ENCODE measurements at places on chromosomes 2 and 18.

GRCh38 chr2:241133436-241133820, 15.8 kb downstream of the PASK start:
- DNase-seq = no peak

- DNase-seq = no peak
Observed at GRCh38 chr2:38106405-38107094, 30.6 kb upstream of the CYP1B1 start.

DNA sequence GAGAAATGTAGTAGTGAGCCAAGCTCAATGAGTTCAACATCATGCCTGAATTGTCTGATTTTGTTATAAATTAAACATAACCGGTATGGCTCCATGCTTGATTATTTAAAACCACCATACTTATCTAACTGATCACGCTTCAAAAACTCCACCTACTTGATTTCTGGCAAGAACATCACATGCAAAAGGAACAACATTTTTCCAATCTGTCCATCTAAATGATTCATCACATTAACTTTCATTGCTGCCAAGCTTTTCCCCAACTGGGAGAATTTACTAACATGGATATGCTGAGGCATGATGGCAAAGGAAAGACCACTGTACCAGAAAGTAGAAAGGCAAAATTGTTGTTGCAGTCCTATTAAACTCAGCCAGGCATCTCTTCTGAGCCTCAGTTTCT, 286.8 kb downstream of the TRIB2 start:
- DNase-seq = no peak

DNA sequence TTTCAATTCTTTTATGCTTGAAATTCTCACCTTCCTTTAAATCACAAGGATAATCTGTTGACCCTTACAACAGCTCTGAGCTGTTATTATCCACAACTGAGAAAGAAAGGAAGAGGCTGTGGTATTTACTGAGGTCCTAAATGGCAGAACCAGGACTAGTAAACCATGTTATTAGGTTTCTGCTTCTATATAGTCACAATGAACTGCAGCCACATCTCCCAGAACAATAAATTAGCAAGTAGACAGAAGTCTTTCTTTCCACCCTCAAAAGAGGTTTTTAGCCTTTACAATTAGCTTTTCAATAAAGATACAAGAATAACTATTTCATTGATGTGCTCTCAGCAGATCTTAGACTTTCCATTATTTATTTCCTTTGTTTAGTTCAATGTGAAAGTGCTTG, 374.2 kb downstream of the NRXN1 start:
- no peak for DNase-seq

- no peak for DNase-seq
Observed at GRCh38 chr2:24496959-24497358, 5.9 kb downstream of the NCOA1 start.

DNA sequence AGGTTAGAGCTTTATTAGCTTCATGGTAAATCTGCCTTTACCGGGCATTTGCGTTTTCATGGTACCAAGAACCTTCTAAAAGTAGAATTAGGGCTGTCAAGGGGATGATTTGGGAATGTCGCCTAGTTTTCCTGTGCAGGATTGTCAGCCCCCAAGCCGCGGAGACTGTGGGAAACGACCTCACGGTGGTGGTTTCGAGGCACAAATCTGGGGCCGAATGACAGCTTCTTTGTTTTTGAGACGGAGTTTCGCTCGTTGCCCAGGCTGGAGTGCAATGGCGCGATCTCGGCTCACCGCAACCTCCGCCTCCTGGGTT, 615 bp upstream of the USP39 start:
- DNase-seq = no peak

- DNase-seq = no peak
Observed at GRCh38 chr2:127034051-127034450, 72.9 kb downstream of the BIN1 start.

GRCh38 chr2:37897511-37897910, 27.6 kb upstream of the RMDN2 start:
- DNase-seq = no peak

GRCh38 chr2:1455466-1455865, 42.2 kb downstream of the TPO start:
- DNase-seq = no peak

- DNase-seq = no peak
Observed at GRCh38 chr2:42569116-42569711, 782 bp downstream of the MTA3 start.

DNA sequence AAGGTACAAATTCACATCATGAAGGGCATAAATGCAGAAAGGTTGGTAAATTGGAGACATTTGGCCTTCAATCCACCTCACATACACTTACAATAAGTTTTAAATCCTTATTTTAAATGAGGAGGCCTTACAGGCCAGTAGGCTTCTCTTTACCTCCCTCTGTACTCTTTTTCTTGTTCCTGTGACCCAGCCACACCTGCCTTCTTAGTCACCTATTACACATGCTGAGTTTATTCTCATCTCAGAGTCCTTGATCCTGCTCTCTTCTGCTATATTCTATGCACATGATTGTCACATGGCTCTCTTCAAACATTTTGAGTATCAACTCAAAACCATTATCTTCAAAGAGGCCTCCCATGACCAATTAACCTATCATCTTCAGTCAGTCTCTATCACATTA, 491.5 kb downstream of the SATB2 start:
- no peak for DNase-seq

GRCh38 chr2:107132746-107133145, 246.8 kb upstream of the ST6GAL2 start:
- DNase-seq = no peak

DNA sequence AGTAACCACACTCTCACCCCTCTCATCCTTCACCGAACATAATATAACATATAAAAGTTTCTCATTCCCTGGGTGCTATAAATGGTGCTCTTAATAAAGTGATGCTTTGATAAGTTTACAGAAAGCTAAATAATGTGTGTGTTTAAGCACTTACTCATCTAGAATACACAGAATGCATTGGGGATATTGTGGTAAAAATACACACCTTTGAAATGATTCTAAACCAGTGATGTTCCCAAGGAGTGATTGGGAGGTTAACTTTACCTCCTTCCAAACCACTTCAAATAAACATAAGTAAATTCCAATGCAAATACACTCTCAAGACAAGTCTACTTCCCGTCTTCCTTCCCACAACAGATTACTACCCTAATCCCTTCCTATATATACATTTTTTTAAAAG, 85.3 kb upstream of the TWSG1 start:
- no peak for DNase-seq

GRCh38 chr2:151260573-151261230, 961 bp downstream of the RBM43 start:
- DNase-seq = peak; percentile 14

DNA sequence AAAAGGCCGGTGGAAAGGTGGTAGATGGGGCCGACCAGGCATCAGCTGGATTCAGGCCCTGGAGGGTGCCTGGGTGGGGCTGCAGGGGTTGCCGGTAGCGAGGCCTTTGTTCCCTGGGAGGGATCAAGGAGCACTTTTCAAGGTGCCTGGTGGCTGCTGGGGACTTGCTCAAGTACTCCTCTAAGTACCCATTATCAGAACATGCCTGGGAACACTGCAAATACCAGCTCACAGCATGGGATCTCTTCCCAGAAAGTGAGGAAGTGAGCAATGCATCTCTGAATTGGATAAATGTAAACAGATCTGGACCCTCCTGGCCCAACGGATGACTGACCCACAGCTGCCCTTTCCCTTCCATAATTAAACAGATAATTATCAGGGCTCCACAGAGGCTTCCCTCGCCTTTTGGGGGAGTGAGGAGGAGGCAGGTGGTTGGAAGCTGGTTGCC, 210.5 kb downstream of the SH3RF3 start:
- DNase-seq = no peak

GRCh38 chr18:23548275-23548674, 38.0 kb downstream of the NPC1 start:
- no peak for DNase-seq

GRCh38 chr2:29816651-29817050, 104.7 kb downstream of the ALK start:
- DNase-seq = no peak

- DNase-seq = no peak
Observed at GRCh38 chr2:232501331-232501771, 13.7 kb upstream of the ECEL1 start.

- DNase-seq = no peak
Observed at GRCh38 chr2:205633994-205634393, 48.3 kb upstream of the NRP2 start.

GRCh38 chr2:70087702-70088597, 673 bp downstream of the PCBP1 start:
- DNase-seq = peak; percentile 29

DNA sequence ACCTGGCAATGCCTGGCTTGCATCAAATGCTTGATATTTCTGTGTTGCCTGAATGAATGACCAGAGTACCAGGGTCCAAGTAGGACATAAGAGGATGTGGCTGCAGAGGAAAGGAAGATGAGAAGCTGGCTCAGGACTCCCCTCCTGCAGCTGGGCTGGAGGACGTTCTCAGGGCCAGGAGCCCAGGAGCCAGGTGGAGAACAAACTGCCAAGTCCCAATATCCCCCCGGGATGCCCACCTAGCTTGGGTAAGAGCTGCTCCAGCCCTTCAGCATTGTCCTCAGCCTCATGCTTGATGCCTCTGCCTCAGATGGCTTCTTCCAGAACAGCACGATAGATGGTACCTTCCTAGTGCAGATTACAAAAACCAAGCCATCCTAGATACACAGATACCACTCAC, 8.6 kb upstream of the ATP6V1B1 start:
- no peak for DNase-seq

GRCh38 chr18:26697186-26697884, 149.0 kb upstream of the KCTD1 start:
- no peak for DNase-seq

DNA sequence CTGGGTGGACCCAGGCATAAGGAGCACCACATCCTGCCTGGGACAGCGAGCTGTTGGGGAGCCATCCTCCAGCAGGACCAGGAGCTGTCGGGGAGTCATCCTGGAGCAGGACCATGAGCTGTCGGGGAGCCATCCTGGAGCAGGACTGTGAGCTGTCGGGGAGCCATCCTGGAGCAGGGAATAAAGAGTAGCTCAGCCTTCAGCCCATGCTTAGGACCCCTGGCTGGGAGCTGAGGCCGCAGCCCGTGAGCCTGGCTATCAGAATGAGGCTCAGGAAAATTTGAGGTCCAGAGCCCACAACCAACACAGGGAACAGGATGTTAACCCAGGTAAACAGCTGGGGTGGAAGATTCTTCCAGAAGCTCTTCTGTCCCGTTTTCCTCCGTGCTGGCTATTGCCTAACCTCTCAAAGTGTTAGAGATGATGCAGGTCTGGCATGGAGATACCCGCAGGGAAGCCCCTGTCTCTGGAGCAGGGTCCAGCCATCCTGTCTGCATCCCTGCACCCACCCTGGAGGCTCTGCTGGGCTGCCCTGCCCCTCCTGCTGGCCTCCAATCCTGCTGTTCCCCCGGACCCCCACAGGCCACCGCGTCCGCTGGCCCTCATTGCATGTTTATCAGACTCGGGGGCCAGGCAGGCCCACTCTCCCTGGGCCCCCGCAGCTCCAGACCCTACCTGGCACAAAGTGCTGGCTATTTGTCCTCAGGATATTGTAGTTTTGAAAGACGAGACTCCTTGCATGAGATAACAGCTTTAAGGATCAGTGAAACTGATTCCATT, 243.5 kb upstream of the MYT1L start:
- no peak for DNase-seq

GRCh38 chr2:16948053-16948452, 282.4 kb upstream of the CYRIA start:
- no peak for DNase-seq

GRCh38 chr2:207683879-207684627, 27.4 kb upstream of the CCNYL1 start:
- no peak for DNase-seq

- DNase-seq = no peak
Observed at GRCh38 chr2:224937887-224938286, 104.4 kb downstream of the DOCK10 start.

GRCh38 chr18:1954583-1955312, 616.6 kb downstream of the METTL4 start:
- no peak for DNase-seq

GRCh38 chr18:69980982-69981804, 33.5 kb upstream of the CD226 start:
- DNase-seq = no peak

DNA sequence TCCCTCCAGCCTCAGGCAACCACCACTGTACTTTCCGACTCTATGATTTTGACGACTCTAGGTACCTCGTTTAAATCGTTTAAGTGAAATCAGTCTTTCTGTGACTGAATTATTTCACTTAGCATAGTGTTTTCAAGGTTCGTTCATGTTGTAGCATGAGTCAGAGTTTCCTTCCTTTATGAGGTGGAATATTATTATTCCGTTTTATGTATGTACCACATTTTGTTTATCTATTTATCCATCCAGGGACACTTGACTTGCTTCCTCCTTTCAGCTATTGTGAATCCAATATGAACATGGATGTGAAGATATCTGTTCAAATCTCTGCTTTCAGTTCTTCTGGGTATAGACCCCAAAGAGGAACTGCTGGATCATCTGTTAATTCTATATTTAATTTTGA, 19.1 kb downstream of the IL1R2 start:
- no peak for DNase-seq

- no peak for DNase-seq
Observed at GRCh38 chr2:18630941-18631340, 41.6 kb upstream of the NT5C1B start.

- DNase-seq = no peak
Observed at GRCh38 chr18:31680831-31681568, 3.4 kb downstream of the B4GALT6 start.

DNA sequence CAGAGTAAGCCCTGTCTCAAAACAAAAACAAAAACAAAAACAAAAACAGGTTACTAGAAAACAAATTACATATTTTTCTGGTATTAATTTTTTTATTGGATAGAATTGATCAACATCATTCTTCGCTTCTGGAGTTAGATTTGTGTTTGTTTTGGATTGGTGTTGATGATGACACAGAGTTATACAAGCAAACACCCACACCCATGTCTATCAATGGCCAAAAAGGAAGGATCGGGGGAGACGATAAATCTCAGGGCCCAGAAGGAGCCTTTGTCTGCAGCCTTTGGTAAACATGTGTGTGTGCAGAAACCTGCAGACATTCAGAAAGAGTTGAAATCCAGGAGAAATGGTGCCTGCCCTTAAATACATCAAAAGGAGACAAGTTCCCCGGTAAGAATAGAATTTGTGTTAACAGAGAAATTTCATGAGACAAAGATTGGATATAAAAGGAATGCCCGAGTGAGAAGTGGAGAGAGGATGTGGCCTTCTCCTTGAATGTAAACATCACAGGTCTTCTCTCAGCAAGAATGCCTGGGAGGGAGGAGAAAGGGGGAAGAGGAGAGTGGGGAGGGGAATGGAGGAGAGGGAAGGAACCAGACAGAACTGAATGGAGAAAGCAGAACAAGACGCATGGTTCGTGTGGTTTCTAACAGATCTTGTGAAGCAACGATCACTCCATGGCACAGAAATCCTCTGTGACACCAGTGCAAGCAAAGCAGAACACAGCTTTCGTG, 40.4 kb upstream of the TMEM178A start:
- DNase-seq = no peak

DNA sequence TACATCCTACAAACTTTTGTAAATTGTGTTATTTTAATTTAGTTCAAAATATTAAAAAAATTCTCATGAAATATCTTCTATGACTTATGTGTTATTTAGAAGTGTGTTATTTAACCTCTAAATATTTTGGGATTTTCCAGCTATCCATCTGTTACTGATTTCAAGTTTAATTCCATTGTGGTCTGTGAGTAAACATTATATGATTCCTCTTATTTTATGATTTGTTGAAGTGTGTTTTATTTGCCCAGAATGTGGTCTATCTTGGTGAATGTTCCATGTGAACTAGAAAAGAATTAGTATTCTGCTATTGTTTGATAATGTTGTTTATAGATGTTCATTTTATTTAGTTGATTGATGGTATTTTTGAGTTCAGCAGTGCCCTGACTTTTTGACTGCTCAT, 136.0 kb downstream of the ZNF804A start:
- no peak for DNase-seq
